ENCODE measurements at places on chromosomes 4 and X.

DNA sequence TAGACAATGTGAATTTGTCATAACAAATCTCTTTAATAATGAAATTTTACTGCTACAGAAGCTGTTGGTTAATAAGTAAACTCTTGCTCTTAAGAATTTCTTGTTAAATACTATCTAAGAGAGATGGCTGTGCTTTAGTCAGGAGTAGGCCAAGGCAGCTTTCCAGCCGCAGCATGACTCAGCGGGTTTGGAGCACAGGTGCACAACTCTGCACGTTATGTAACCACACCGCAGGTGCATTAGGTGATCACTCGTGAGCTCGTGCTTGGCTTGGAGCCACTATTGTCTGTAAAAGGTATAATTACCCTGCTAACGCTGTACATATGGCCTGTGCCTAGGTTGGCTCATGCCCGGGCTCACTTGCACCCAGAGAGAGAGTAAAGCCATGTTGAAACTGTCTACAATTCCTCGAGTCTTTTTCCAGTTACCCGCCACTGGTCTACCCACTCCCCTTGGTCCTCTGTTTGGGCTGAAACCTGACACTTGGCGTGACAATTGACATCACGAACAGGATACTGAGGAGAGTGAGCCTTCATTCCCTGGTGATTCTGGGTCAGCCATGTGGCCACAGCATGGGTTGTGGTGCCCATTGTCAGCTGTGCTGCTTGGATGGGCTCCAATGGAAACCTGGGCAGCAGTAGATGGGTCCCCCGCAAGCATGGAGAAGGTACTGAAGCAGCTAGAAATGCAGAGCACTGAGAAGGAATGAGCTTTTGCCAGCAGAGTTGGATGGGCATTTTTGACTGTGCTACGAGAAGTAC lies 18.4 kb upstream of the ANAPC4 start:
- DNase-seq = no peak

DNA sequence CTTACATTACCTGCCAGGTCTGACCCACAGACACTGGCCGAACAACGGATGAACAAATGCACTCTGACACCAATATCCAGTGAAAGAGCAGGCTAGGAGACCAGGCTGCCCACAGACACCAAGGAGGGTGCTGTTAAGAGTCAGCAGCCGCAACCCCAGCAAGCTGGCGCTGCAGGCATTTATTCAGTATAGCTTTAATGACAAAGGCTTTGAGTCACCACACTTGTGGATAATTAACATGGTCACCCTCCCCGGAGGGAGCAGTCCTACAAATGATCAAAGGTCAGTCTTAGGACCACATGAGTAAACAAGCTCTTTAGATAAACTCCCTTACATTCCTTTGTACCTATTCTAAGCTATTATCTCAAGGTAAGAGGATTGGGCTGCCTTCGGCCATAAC lies 368.5 kb upstream of the GRID2 start:
- no peak for DNase-seq

GRCh38 chr4:22991576-22991975 lies 298.8 kb downstream of the GBA3 start:
- DNase-seq = no peak

DNA sequence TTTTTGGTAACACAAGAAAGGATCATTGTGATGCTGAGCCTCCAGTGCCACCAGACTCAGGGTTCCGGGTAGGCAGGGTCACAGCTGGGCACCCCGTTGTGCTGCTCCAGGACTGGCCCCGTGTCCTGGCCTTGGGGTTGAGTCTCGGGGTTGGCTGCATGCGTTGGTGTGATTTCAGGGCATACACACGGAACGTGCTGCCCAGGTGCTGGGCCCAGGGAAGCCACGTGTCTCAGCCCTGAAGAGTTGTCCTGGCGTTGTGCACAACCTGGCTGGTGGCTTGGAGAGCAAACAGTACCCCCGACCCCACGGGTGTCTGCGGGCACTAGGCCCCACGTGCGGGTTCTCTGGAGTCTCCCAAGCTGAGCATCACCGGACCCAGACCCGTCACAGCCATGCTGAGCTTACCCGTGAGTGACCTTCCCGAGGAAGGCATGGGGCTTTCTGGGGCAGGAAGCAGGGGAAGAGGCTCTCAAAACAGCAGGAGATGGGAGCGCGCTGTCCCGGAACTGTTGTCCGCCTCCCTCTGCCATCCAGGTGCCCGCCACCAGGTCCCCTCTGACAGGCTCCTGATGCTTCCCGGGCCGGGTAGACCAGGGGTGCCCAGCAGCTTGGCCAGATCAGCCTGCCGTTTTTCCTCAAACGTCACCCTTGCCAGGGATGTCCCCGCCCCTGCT lies 66.1 kb upstream of the ENPP6 start:
- DNase-seq = no peak

DNA sequence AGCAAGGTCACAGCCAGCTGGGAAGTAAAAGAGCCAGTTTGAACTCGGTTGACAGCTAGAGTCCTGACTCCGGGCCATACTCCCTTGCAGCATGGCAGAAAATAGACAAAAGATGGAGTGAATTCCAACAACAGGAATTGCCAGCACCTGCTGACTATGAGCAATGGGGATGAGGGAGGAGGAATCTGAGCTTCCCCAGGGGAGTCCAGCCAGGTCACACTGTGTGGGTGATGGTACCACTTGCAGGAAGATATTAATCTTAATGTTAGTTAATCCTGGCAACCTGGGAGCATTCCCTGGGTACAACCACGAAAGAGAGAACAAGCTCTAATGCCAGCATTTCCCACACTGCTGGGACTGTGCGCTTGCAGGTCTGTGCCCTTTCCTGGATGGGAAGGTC lies 48.1 kb upstream of the S100G start:
- DNase-seq = no peak

DNA sequence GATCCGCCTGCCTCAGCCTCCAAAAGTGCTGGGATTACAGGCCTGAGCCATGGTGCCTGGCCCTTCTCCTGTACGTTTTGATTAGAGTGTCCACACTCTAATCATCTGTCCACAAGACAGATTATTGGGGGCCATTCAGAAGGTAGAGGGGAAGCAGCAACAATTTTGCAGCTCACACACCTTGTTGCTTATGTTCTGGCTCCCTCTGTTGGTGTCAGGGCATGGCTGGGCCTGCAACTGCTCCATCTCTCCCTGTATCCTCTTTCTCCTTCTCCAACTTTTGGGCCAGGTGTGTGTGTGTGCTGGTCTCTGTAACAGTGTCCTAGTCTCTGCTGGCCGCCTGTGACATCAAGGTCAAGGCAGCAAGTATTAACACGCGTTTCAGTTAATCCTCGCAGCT lies 125.5 kb upstream of the MBNL3 start:
- no peak for DNase-seq

GRCh38 chrX:11419102-11419501 lies 125.9 kb downstream of the AMELX start:
- DNase-seq = no peak

GRCh38 chr4:3762753-3763549 lies 3.2 kb upstream of the ADRA2C start:
- no peak for DNase-seq

DNA sequence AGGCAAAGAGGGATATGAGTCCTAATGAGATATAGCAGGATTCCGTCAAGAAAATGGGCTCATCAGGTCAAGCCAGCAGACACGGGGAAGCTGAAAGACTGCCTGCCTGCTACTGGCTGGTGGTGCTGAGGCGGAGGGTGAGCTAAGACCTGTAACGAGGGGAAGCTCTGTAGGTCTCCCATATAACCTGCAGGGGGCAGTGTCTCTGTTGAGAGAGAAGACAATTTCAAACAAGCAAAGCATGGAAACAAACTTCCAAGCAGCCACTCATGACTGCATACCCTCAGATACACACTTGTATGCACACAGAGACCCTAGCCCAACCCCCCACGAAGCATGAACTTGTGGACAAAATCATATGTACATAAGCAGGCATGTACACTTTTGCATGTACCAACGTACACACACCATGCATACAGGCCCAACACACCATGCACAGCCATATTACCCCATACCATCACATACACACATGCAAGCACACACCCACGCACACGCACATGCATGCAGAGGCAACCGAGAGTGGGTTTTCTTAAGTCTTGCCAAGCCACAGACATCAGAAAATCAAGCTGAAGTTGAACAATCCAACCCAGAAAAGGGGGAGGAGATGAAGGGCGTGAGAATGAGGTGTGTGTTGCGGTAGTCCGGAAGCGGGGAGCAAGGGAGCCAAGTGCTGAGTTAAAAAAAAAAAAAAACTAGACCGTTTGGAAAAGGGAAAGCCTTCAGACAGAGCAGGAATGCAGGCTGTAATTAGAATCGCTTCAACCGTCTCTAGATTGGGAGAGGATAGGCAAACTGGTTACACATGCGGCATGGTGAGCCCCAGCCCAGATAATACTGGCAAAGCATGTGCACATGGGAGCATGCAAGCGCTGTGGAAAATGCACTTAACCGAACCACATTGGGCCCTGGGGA lies 71.0 kb downstream of the PJA1 start:
- DNase-seq = no peak

- DNase-seq = no peak
These were observed 130.8 kb downstream of the PDLIM5 start for GRCh38 chr4:94582517-94582916.

Data from activated CD8-positive, alpha-beta memory T cell treated with anti-CD3 and anti-CD28 coated beads for 48 hours (primary cell).